Activated naive CD4-positive, alpha-beta T cell (primary cell): ENCODE measurements at places on chromosomes 6 and 20.

- DNase-seq, result no peak
These were observed 121.4 kb downstream of the LAMP5 start for GRCh38 chr20:9635750-9636149.

DNA sequence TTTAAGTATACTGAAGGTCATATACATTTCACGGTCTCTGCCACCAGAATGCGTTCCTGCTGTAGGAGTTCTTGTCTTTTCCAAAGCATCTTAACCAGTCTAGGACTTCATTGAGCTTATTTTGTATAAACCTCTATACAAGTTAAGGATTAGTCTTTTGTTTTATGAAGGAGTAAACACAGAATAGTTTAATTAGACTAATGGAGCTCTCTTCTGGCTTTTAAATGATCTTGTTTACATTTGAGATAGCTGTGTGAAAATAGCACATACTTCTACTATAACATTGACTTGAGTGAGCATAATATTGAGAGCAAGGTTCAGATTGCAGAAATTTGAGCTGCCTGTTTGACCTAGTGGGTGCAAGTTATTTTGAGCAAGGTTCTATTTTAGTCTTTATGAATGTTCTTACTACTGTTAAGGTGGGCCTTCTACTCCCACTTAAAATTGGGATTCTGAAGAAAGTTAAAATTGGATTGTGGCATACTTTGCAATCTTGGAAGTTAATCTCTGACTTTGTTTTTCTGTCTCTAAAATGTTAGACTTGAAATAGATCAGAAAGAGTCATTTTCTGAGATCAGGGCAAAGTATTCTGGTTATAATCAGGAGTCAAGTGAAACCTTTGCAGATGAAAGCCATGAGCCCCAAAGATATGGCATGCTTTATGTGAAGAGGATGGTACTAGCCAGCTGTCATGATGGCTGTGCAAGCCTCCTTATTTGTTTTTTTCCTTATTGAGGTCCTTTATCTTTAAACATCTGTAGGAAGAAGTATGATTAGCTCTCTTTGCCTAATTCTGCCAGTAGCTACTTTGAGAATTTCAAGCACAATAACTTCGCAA lies 41.8 kb downstream of the RPRD1B start:
- DNase-seq, result no peak

GRCh38 chr6:44404022-44404714 lies 16.7 kb downstream of the CDC5L start:
- DNase-seq, result no peak

- no peak for DNase-seq
These were observed 243.5 kb upstream of the HS3ST5 start for GRCh38 chr6:114586298-114586697.

GRCh38 chr6:38234934-38235682 lies 404.6 kb downstream of the BTBD9 start:
- DNase-seq, result no peak

- no peak for DNase-seq
These were observed 459.8 kb upstream of the RUNX2 start for GRCh38 chr6:44868335-44868668.

- DNase-seq, result no peak
These were observed 7.5 kb upstream of the AFG1L start for GRCh38 chr6:108287373-108287772.
